Lung microvascular endothelial cell (primary cell): ENCODE measurements at places on chromosomes 3 and 15. TPM values are rescaled to one million over a fixed set of nuclear protein-coding genes. Genes with fewer than 3 reads are reported as not detected.

GRCh38 chr3:124282751-124283651 is 291.1 kb upstream of the ROPN1 start:
- DNase-seq: no peak

GRCh38 chr15:99619712-99620111 is 53.9 kb downstream of the MEF2A start:
- DNase-seq: no peak

- DNase-seq: no peak
Observed at GRCh38 chr3:156582532-156583183, 27.7 kb upstream of the SSR3 start.

- DNase-seq: no peak
Observed at GRCh38 chr3:195508185-195508584, 34.9 kb downstream of the PPP1R2 start.

- DNase-seq: no peak
Observed at GRCh38 chr15:72764656-72765055, 18.9 kb downstream of the ADPGK start.

DNA sequence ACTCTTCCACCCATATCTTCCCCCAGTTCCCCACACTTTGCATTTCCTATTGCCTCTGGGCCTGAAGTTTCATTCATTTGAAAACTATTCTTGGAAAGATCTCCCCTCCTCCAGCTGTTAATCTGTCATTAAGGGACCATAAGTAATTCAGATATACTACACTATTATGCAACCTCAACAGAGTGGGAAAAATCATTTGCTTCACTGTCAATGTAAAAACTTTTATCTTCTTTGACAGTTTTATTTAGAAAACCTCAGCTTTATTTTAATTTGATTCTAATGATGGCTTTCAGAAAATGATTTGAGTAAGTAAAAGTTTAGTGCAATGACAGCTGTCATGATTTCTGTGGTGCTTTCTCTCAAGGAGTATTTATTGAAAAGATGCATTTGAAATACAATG is 435.3 kb upstream of the KCNMB2 start:
- no peak for DNase-seq

DNA sequence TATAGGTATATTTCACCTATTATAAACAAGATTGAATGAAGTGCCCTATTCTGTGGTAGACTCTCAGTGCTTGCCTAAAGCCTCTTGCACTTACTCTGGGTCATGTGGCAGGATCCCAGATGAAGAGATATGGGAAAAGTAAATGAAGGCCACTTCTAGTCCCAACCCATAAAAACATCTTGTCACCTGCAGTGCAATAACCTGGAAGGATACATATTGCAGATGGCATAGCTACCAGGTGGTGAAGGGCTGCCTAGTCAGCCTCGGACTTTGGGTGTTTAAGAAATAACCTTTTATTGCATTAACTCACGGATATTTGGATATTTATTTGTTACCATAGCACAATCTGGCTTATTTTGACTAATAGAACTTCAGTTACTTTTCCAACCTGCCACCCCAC is 367.1 kb downstream of the UNC13C start:
- no peak for DNase-seq

DNA sequence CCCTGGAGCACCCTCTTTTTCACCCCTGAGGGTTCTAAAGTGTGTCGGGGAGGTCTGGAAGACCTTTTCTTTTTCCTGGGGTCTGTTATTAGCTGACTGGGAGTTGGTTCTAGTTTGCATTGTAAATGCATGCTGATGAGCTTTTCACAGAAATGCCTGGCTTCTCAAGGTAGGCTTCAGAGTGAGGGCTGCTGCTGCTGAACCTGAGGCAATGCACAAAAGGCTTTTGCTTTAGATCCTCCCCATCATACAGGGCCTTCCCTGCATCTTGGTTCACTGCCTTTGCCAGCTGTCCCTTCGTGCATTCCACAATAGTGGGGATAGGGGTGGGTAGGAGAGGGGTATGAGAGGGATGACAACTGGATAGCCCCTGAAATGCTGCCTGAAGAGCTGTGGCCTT is 46.6 kb downstream of the FAH start:
- DNase-seq: no peak

DNA sequence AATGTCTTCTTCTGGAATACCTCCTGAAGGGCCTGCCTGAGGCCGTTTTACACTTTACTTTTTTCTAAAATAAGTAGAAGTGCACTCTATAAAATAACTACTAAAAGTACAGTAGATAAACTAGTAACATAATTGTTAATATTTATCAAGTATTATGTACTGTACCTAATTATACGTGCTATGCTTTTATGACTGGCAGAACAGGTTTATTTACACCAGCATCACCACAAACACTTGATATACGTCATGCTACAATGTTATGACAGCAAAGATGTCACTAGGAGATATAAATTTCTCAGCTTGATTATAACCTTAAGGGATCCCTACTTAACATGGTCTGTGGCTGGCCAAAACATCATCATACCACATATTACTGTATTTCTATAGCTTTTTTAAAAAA is 29.4 kb downstream of the DLG1 start:
- DNase-seq: no peak

GRCh38 chr15:70008697-70009290 is 88.9 kb downstream of the TLE3 start:
- no peak for DNase-seq

- peak; percentile 84 for DNase-seq
Observed at GRCh38 chr15:78422571-78423340, 15.3 kb upstream of the IREB2 start.

DNA sequence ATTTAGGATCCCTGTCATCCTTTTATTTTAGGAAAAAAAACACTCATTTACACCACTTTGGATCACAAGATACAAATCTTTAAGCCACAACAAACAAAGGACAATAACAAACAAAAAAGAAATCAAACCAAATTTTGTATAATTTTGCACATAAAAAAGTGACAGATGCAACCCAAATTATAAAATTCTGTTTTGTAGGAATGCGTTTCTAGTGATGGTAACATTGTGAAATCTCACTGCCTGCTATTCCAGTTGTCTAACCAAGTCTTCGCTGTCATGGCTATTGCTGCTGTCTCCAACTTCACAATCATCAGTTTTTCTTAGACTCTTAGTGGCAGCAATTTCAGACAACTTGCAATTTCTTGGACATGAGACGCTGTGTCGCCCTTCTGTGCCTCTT is 58.3 kb upstream of the ARL6 start:
- no peak for DNase-seq

DNA sequence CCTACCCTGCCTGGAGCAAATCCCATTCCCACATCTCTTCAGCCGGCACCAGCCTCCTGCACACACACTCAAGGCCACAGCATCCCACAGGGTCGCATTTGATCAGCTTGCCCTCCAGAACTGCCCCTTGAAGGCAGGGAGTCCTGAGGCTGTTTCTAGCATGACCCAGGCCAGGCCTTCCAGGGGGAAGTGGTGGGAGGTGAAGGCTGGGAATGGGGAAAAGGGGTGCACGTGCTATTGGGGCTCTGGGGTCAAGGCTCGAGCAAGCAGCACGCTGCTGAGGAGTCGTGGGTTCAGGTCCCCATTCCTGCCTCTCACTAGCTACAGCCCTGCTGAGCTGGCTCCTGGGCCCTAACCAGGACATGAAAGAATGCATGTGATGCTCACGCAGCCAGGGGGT is 24.9 kb downstream of the SEMA7A start:
- DNase-seq: no peak

- DNase-seq: no peak
Observed at GRCh38 chr3:146203776-146204175, 42.8 kb upstream of the PLOD2 start.

- no peak for DNase-seq
Observed at GRCh38 chr3:148400754-148401153, 296.9 kb upstream of the AGTR1 start.

The RAB8B gene
- total RNA-seq: 47.7 and 54.6 TPM in 2 replicates

The ZNF662 gene
- total RNA-seq: 0.44 and 1.8 TPM in 2 replicates

The KIF7 gene
- total RNA-seq: 0.40 and 1.1 TPM in 2 replicates

The CCRL2 gene
- 0.40 and 2.6 TPM in 2 replicates for total RNA-seq

The SPATA12 gene
- total RNA-seq: 0.44 TPM in 1 of 2 replicates, not detected in the other

The EPHA6 gene
- under 0.01 TPM in 1 of 2 replicates, not detected in the other for total RNA-seq

The ADGRG7 gene
- total RNA-seq: not detected in 2 replicates

The IGF2BP2 gene
- 19.0 and 24.4 TPM in 2 replicates for total RNA-seq

The FANCD2OS gene
- not detected in 2 replicates for total RNA-seq
